Activated CD4-positive, alpha-beta T cell treated with anti-CD3 and anti-CD28 coated beads, Interleukin-2, amount 50 U/mL, for 24 hours (primary cell): ENCODE measurements at places on chromosomes 4 and X.

GRCh38 chr4:122665161-122665929 lies 44.5 kb upstream of the IL21 start:
- no peak for DNase-seq

DNA sequence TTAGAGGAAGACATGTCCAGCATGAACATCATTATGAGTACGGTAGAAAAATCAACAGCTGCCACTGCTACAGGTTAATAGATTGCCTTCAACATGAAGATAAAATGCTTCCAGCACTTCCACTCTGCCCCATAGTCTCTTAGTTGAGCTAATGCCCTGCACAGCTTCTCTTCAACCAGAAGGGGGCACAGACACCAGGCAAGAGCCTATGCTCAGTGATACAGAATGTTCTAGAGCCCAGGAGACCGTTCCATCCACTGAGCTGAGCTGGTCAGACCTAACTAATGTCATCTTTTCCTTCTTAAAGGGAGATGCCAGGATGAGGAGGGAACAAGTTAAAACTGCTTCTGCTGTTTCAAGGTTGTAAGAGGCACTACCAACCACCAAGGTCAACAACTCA lies 42.2 kb downstream of the SMIM10L2A start:
- DNase-seq, result no peak

- no peak for DNase-seq
Measured at GRCh38 chr4:112931001-112931400, 118.5 kb upstream of the ANK2 start.

DNA sequence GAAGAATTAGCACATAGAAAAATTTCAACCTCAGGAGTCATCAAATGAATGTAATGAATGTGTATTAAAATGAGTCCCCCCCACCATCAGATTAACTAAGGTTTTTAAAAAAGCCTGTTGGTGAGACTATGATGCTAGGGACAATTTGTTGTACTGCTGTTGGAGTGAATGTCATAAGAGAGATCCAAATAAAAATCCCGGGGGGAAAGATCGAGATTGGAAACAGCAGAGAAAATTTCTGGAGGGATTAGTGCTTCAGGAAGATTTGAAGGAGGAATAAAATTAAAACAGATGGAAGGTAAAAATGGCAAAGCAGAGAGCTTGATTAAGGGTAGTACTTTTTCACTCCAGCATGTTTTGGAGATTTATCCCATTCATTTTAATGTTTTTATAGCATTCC lies 25.9 kb upstream of the SFRP2 start:
- no peak for DNase-seq

- DNase-seq, result no peak
Measured at GRCh38 chrX:46624090-46624786, 50.7 kb downstream of the CHST7 start.

GRCh38 chr4:53717064-53717549 lies 125.8 kb upstream of the LNX1 start:
- no peak for DNase-seq

GRCh38 chrX:128504496-128504895 lies 452.3 kb upstream of the ACTRT1 start:
- DNase-seq, result no peak

DNA sequence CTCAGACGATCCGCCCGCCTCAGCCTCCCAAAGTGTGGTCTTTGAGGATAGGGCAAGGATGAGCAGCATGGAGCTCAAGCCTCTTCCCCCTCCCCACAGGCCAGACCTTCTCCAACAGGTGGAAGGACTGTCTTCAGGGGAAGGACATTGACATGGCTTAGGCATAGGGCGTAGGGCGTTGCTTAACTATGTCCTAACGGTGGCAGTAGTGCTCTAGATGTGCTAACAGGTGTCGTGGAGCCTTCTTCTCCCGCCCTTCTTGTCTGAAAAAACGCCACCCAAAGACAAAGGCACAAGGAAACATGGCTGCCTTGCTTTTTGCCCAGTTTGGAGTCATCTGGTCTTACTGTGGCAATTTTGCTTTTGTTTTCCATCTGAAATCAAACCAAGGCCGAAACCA lies 219.8 kb downstream of the OR13H1 start:
- DNase-seq, result no peak

GRCh38 chr4:7820031-7820818 lies 119.4 kb downstream of the AFAP1 start:
- DNase-seq, result no peak

- DNase-seq, result no peak
Measured at GRCh38 chr4:169079942-169080827, 70.1 kb upstream of the CBR4 start.

DNA sequence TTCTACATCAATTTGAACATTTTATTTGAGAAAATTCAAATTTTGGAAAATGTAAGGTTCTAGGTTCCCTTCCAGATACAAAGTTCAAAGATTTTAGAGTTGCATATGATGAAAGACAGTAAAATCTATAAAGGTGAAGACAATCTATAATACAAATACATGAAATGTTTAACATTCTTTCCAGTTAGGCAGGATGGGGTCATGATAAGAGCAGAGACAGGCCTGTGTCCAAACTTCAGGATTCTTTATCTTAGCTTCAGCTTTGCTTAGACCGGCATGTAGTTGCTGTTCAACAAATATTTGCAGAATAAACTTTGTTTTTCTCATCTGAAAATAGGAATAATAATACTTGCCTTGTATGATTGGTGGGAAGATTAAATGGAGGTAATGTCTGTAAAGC lies 4.5 kb upstream of the RPS6KA3 start:
- DNase-seq, result no peak

DNA sequence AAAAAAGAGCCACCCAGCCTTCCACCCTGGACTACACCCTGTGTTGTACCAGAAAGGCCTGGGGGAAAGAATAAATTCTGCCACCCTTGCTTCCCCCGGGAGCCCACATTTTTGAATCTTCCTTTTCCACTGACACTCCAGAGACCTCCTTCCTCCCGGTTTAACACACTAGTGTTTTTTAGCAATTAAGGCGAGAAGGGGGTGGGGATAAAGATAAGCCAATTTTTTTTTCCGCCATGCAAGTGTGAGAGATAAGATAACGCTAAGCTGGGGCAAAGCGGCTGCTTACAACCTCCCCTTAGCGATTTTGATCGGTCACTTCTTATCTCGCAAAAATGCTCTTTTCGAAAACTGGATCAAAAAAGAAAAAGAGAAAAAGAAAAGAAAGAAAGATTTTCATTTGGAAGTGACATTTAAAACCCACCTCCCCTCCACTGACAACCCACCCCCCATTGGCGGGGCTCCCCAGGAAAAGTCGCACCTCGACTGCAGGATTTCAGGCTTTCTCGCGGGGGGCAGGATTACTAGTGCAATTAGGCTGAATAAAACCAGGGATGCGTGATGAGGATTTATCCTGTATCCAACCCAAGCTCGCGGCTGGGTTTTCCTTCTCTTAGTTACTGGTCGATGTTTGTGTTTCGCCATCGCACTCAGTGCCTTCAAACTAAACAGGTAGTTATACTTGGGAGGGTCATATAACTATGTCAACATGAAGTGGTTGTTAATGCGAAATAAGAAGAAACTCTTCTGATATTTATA lies 6.0 kb upstream of the BCOR start:
- DNase-seq, result no peak

DNA sequence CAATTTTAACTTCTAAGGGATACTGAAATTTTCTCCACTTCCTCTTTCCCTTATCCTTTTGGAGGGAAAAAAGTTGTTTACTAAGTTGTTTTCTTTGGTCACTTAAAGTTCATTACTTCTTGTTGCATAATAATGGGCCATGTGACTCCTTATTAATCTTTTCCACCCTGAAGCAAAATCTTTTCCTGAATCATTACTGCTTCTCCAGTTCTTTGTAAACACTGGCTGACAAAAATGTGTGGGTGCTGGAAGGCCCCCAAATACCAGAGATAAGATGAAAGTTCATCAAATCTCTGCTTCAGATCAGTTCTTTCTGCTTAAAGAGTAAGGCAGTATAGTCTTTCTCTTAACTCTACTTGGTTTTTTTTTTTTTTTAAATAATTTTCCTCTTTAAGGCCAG lies 108.9 kb upstream of the NHS start:
- DNase-seq, result no peak

- no peak for DNase-seq
Measured at GRCh38 chrX:108090491-108091263, 665 bp downstream of the PSMD10 start.

DNA sequence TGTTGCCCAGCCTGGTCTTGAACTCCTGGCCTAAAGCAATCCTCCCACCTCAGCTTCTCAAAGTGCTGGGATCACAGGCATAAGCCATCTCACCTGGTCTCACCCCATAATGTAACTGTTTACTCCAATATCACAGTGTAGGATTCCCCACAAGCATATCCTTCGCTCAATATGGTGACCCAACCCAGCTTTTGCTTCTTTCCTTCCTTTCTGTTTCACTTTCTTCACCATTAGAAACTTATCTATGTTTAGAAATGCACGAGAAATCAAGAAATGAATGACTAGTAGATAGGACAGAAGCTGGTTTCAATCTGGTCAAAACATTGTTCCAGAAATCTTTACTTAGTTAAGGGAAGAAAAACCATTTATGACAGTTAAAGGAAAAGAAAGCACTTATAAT lies 18.9 kb downstream of the TSPAN5 start:
- DNase-seq, result no peak

DNA sequence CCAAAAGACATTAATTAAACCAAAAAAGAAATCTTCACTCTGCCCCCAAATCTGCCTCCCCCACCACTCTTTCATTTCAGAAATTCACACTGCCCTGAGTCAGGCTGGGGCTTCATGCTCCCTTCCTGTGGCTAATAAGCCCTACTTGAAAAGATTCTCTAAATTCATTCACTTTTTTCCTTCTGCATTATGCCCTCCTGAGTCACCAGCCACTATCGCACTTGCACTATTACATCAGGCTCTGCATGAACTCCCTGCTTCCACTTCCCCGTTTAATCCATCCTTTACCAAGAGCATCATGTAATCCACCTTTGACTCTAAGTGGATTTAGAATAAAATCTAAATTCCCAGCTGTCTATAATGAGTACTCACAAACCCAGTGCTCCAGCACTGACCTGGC lies 295.4 kb upstream of the KLF3 start:
- no peak for DNase-seq

- DNase-seq, result no peak
Measured at GRCh38 chr4:68651932-68652331, 18.5 kb downstream of the UGT2B15 start.

GRCh38 chr4:59608466-59608865 lies 1591.7 kb upstream of the ADGRL3 start:
- DNase-seq, result no peak

- peak; percentile 12 for DNase-seq
Measured at GRCh38 chrX:40877887-40878286, 142.5 kb upstream of the MED14 start.

DNA sequence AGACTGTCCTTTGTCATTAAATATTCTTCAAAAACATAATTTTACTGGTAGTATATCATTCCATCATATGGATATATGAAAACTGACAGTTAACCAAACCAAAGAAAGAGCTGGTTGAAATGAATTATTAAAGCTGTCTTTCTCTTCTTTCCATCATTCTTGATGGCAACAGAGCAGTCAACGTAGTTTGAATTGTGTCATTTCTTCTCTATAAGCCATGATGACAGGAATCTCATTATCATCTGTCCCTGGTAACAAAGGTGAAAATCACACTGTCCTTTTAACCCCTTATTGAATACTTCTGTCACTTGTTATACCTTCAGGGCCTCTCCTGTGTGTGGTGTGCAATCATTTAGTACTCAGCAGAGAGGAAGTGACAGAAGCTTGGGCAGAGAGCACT lies 197.0 kb upstream of the SLITRK2 start:
- no peak for DNase-seq
